Mucosa of descending colon (tissue), 3 donors: ENCODE measurements at places on chromosomes 6 and 20. TPM values are rescaled to one million over a fixed set of nuclear protein-coding genes. Genes with fewer than 3 reads are reported as not detected.

- no peak for DNase-seq
Observed at GRCh38 chr20:6735942-6736845, 31.3 kb upstream of the BMP2 start.

DNA sequence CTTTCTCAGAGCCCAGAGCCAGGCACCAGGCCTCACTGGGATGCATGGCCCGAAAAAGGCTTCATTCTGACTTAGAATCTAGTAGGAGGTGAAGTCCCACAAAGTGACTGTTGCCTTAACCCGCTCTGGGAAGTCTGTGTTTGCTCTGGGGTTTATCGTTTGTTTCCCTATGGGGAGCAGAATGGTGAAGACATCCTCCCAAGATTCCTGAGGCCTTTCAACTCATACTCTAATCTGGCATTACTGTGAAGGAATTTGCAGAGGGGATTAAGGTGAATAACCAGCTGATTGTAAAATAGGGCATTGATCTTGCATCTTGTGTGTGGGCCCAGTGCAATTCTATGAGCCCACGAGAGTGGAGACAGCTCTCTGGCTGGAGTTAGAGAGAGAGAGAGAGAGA is 67.8 kb downstream of the CDH26 start:
- DNase-seq, result no peak

Gene SIRPB1
- not detected for total RNA-seq

Gene PLAGL1
- 46.0 TPM for total RNA-seq

- DNase-seq, result no peak
Observed at GRCh38 chr6:134555672-134556071, 237.8 kb upstream of the SGK1 start.

- DNase-seq, result no peak
Observed at GRCh38 chr20:46814366-46815232, 80.0 kb upstream of the EYA2 start.

GRCh38 chr20:1663917-1664316 is 6.3 kb upstream of the SIRPG start:
- DNase-seq, result no peak

- DNase-seq, result no peak
Observed at GRCh38 chr20:14966808-14967207, 629.4 kb upstream of the FLRT3 start.

Gene PLCB1
- 7.2 TPM for total RNA-seq

DNA sequence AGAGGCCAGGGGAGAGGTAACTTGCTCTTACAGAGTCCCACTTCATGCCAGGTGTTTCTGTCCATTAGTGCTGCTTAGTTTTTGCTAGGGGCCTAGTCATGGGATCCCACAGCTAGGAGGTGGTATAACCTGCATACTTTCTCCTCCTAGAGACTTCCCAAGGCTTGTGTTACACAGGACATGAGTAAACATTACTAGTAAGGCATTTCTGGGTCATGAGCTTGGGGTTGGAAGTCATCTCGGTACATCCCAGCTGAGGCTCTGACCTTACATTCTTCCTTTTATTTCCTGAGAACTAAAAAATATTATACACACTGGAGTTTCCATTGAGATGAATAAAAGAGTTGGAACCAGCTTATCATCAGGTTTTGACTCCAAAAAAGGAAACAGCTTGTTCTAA is 20.9 kb upstream of the PNPLA1 start:
- no peak for DNase-seq

DNA sequence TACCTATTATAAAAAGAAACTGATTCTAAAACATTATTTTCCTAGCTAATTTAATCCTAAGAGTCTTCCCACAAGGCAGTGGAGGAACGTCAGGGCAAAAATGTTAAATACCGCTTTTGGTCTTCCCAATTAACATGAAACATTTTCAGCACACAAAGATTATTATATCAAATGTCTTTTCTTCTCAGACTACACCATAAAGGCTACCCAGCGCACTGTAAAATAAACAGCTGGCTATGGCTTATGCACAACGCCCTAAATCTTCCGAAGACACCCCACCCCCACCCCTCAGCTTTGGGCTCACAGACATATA is 1.0 kb downstream of the NUDT3 start:
- DNase-seq, result no peak
